ENCODE measurements at places on chromosomes 5 and 9.

DNA sequence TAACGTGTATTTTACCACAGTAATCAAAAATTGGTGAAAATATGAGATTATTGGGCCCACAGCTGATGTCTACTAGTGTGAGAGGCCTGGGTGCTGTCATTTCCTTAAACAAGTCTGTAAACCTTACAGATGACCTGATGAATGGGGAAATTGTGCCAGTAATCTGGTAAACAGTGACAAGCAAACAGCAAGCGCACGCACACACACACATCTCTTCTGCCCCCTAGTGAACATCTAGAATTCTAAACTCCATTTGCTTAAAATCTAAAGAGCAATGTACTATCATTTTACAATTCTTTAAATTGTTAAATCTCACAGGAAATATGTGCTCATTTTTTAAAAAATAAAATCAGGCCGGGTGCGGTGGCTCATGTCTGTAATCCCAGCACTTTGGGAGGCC, 7.5 kb upstream of the RAPGEF1 start:
- DNase-seq: peak; percentile 57
- no peak overlapping the region for H3K4me3 ChIP-seq
- no peaks in the 10 kb centered on the region for H3K4me1 ChIP-seq
- H3K27me3 ChIP-seq: no peaks in the 10 kb centered on the region

DNA sequence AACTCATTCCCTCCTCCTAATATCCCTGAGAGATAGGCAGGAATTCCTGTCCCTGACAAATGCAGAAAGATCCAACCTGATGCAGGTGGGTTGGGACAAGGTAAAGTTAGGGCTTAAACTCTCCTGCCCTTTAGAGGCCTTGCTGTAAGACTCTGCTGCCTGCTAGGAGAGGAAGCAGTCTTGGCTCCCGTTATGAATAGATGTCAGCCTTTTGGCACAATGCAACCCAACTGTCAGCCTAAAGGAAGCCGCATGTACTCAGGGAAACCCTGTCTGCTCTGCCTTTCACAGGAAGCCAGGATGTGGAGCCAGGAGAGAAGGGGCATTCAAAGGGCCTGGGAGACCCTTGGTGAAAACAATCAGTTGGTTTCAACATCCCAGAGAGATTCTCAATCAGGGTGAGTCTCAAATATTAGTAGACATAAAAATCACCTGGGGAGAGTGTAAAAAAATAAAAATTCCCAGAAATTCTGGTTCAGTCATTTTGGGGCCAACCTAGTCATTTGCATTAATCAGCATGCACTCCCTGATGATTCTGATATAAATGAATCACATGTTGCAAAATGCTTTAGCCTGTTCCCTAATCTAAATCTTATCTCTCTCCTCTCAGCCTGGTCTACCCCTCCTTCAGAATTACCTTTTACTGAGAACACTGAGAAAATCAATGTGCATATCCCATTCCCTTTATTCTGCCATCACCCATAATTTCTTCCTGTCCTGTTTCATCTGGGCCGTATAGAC, 136.2 kb upstream of the TRIM32 start:
- peaks cover 5% of the 10 kb centered on the region for H3K4me1 ChIP-seq
- no peaks in the 10 kb centered on the region for H3K36me3 ChIP-seq
- peak; percentile 77 for DNase-seq
- H3K27ac ChIP-seq: peak overlapping the region; percentile 27
- no peaks in the 10 kb centered on the region for H3K27me3 ChIP-seq

DNA sequence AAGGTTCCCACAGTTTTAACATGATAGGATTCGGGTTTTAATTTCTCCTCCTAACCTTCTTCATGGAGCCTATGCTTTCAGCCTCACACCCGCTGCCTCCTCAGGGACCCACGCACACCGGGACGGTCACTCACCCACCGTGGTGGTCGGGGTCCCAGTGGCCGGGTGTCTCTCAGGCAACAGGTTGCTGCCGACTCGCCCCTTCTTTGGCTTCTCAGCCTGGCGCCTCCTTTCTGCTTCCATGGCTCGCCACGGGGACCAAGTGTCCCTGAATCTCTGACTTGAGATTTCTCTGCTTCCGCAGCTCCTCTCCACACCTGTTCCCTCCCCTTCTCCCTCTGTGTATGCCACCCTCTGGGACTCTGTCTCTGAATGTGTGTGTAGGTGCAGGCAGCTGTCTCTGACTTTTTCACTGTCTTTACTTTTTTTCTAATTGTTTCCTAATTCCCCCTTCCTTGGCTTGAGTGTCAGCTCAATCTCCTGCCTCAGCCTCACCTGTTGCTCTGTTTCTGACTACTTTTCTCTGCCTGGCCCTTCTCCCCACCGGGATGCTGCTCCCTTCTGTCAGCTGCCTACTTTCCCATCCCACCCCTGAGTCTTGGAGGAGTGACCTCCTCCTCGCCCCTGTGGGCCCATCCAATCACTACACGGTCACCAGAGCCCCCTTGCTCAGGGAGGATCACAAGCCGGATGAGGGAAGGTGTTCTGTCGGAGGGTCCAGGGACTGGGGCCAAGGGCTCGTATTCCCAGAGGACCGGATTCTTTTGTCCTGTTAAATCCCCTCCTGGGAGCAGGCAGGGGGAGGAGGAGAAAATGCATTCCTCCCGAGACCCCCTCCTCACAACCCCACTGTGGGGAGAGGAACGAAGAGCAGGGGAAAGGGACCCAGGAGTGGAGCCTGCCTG, at the start of gene PROP1:
Gene PROP1, minus strand, starts transcription at position 552 of the 905 bp plus-strand sequence. Its CDS starts 309 bp downstream, at position 243.
- no peaks in the 10 kb centered on the region for H3K4me1 ChIP-seq
- H3K36me3 ChIP-seq: no peaks in the 10 kb centered on the region
- no peak within 1 kb of the TSS for H3K27ac ChIP-seq
- peaks cover 3% of the 10 kb centered on the region for H3K27me3 ChIP-seq
- DNase-seq: no peak

GRCh38 chr5:170635706-170636105, 131.9 kb downstream of the KCNIP1 start:
- peak; percentile 43 for DNase-seq
- H3K4me3 ChIP-seq: no peak overlapping the region
- H3K27ac ChIP-seq: no peak overlapping the region
- H3K27me3 ChIP-seq: no peaks in the 10 kb centered on the region
- no peaks in the 10 kb centered on the region for H3K36me3 ChIP-seq

- H3K4me1 ChIP-seq: peaks cover 3% of the 10 kb centered on the region
- H3K36me3 ChIP-seq: no peaks in the 10 kb centered on the region
- no peak overlapping the region for H3K4me3 ChIP-seq
Observed at GRCh38 chr9:81028504-81028903, 660.8 kb downstream of the TLE1 start.

- H3K36me3 ChIP-seq: peaks cover 18% of the 10 kb centered on the region
- no peak overlapping the region for H3K4me3 ChIP-seq
- no peaks in the 10 kb centered on the region for H3K4me1 ChIP-seq
- no peak for DNase-seq
- no peak overlapping the region for H3K27ac ChIP-seq
- no peaks in the 10 kb centered on the region for H3K27me3 ChIP-seq
Observed at GRCh38 chr5:1820381-1820780, 19.2 kb downstream of the NDUFS6 start.

GRCh38 chr5:135671052-135671705, 92.4 kb upstream of the CXCL14 start:
- DNase-seq: no peak
- no peak overlapping the region for H3K4me3 ChIP-seq
- H3K36me3 ChIP-seq: no peaks in the 10 kb centered on the region
- H3K27me3 ChIP-seq: no peaks in the 10 kb centered on the region

- H3K4me1 ChIP-seq: peaks cover 11% of the 10 kb centered on the region
- DNase-seq: no peak
- peaks cover 4% of the 10 kb centered on the region for H3K27me3 ChIP-seq
- H3K36me3 ChIP-seq: no peaks in the 10 kb centered on the region
Observed at GRCh38 chr5:159768243-159768642, 148.0 kb upstream of the ADRA1B start.

DNA sequence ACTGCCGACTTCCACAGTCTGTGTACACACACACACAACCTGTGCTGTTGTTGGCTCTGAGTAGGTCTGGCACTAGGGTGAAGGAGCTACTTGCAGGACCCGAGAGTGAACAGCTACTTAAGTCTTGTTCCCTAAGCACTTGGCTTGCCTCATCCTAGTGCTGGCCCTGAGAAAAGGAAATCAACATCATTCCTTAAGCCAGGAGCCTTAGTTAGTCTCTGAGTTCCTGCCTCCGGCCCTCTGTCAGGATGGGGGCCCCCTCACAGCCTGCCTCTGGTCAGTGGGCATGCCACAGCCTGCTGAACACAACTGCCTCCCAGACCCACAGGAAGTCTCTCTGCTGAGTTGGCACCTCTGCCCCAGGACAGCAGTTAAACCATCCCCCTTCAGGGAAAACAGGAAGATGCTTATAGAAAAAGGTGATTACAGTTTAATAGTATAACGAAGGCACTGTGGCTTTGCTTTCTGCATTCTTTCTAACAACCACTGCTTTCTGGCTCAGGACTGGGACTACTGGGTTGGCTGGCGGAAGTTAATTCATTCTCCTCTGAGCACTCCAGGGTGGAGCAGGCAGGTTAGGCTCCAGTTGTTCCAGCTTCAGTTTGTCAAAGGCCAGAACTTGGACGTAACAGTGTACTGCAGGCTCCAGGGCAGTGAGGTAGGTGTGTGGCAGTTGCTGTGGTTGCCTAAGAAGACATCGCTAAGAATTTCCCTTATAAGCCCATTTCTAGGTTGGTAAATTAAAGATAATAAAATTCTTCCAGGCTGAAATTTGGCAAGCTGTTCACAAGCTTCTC, 2.8 kb downstream of the MAMDC2 start:
- no peak overlapping the region for H3K4me3 ChIP-seq
- no peak for DNase-seq
- no peaks in the 10 kb centered on the region for H3K27me3 ChIP-seq
- no peaks in the 10 kb centered on the region for H3K36me3 ChIP-seq
- H3K4me1 ChIP-seq: no peaks in the 10 kb centered on the region

DNA sequence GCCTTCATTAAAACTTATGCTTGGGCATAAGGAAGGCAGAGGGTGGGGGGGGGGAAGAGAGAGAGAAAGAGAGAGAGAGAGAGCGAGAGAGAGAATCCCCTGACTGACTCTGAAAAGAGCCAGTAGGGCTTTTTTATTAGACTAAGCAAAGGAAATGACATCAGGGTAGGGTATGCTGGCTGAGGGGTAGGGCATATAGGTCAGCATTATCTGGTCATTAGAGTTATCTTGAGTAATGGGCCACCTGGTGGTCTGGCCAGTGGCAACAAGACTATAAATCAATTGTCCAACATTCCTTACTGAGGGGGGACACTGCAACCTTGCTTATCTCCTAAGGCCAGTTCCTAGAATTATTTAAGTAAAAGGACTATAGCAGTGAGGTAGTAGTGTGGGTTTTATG, 67.2 kb downstream of the TSSK1B start:
- no peaks in the 10 kb centered on the region for H3K36me3 ChIP-seq
- no peaks in the 10 kb centered on the region for H3K4me1 ChIP-seq
- DNase-seq: no peak
- H3K27me3 ChIP-seq: no peaks in the 10 kb centered on the region

DNA sequence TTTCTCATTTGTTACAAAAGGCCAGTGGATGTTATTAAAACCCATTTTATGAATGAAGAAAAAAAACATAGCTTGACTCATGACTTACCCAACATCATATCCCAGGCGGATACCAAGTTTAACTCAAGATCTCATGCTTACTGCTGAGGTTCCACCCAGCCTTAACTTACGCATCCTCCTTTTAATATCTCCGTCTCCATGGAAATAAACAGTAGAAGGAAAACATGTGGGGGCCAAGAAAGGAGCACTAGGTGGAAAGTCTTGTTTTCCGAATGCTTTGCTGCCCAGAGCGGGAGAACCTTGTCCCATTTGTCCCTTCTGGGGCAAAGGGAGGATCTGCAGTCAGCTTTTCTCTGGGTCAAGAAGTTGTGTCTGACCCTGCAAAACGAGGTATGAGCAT, 44.1 kb downstream of the ANGPTL2 start:
- no peaks in the 10 kb centered on the region for H3K4me1 ChIP-seq
- H3K36me3 ChIP-seq: no peaks in the 10 kb centered on the region
- no peak overlapping the region for H3K4me3 ChIP-seq

DNA sequence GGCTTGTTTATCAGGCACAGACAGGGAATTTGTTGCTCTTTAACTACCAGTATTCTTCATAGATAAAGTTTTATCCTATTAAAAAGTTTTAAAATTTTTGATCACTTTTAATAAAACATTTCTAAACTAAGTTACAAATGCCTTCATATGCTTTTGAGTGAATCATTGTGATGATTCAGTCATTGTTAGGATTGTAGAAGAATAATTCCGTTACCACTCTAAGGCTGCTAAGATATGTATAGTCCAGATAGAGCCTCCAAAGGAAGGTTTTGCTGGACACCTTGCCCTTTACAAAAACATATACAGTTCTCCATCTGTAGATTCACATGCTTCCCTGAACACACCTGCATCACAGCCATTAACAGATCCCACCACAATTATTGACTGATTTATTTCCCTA, 233.7 kb downstream of the SPOCK1 start:
- no peak for DNase-seq
- H3K4me1 ChIP-seq: no peaks in the 10 kb centered on the region
- no peaks in the 10 kb centered on the region for H3K27me3 ChIP-seq
- no peak overlapping the region for H3K4me3 ChIP-seq

- peak; percentile 83 for DNase-seq
- no peaks in the 10 kb centered on the region for H3K27me3 ChIP-seq
- H3K27ac ChIP-seq: peak within 1 kb of the TSS; percentile 56
- no peaks in the 10 kb centered on the region for H3K4me1 ChIP-seq
- no peaks in the 10 kb centered on the region for H3K36me3 ChIP-seq
Observed at GRCh38 chr5:60699609-60700415, at the start of gene DEPDC1B. Gene DEPDC1B, minus strand, starts transcription at chr5:60700166. Its CDS starts 73 bp downstream, at chr5:60700093.

DNA sequence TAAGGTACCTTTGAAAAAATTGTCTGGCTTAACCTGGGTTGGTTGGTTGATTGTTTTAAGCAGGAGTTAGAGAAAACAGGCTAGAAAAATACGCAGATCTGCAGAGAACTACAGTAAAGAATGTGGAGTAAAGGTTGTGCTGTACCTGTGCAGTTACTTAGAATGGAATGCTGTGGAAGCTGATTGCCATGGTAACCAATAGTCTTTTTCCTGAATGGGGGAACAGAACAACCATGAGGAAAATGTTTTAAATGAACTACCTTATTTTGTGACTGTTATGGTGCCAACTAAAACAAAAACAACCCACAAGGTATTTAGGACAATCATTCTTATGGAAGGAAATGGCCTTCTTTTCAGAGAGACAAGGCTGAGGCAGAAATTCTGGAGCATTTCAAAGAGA, 4.8 kb upstream of the HOMER1 start:
- no peak overlapping the region for H3K27ac ChIP-seq
- H3K27me3 ChIP-seq: no peaks in the 10 kb centered on the region
- H3K4me3 ChIP-seq: no peak overlapping the region
- DNase-seq: no peak
- H3K36me3 ChIP-seq: no peaks in the 10 kb centered on the region

- no peak overlapping the region for H3K4me3 ChIP-seq
- H3K36me3 ChIP-seq: no peaks in the 10 kb centered on the region
- H3K27me3 ChIP-seq: no peaks in the 10 kb centered on the region
- no peak for DNase-seq
Observed at GRCh38 chr5:61884252-61884855, 421.7 kb upstream of the KIF2A start.

- DNase-seq: peak; percentile 86
- peak overlapping the region; percentile 90 for H3K27ac ChIP-seq
Observed at GRCh38 chr9:113581865-113582697, 118.6 kb downstream of the RGS3 start.

GRCh38 chr9:113154471-113154870, 3.7 kb downstream of the SLC31A2 start:
- no peak overlapping the region for H3K27ac ChIP-seq
- H3K27me3 ChIP-seq: no peaks in the 10 kb centered on the region

Measured in adrenal gland (tissue), 19 donors.